ENCODE measurements at places on chromosomes 4 and X.

GRCh38 chr4:184355111-184355604, 119.2 kb downstream of the IRF2 start:
- no peak for DNase-seq

GRCh38 chr4:26459054-26459755, 31.1 kb downstream of the CCKAR start:
- DNase-seq = no peak

DNA sequence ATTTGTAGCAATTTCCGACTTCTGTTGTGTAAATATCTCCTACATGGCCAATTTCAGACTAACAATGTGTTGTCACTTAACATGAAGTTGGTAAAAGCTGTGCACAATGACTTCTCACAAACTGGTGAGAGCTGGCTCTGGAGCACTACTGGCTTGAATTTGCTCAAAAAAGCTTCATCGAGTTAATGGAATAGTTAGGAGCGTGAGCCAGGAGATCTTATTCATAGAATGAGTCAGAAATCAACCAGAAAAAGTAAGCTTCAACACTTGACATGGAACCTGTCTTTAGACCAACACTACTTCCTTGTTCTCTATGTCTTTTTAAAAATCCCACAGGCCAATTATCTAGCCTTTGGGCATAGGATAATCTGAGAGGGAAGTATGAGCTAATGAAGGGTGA, 7.9 kb upstream of the CHRDL1 start:
- DNase-seq = no peak

DNA sequence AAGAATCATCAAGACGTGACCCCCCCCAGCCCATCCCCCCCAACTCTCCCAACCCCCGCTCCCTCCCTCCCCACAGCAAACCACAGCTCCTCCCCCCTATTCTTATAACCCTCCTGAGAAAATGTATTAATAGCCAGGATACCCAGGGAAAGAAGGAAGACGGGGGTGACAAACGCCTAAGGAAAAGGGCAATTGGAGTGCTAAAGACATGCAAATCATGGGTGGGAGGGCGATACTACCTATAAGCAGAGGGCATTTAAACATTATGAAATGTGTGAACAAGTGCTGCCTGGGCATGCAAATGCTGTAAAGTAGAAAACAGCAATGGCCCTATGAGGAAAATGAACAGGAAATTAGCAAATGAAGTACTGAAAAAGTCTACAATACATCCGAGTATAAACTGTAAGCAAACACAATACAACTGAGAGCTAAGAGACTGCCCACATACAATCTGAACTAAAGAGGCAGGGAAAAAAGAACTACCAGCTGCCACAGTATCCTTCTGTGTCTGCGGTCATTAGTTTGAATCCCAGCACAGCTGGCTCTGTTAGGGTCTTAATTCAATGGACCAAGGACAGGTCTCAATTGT, 2.4 kb downstream of the CXXC4 start:
- DNase-seq = no peak

DNA sequence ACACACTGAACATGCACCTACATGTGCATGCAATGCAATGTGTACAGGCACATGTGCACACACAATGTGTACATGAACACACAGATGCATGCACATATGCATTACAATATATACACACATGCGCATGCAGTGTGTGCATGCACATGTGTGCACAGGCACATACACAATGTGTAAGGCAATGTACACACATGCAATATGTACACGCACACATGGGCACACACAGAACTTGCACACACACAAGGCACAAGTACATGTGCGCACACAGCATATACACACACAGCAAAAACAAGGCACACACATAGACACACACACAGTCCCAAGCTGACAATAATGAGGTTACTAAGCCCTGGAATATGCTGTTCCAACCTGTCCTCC, 76.3 kb downstream of the EVC2 start:
- no peak for DNase-seq

GRCh38 chr4:147788791-147789190, 56.9 kb downstream of the ARHGAP10 start:
- no peak for DNase-seq

GRCh38 chr4:97027728-97028410, 1115.4 kb downstream of the STPG2 start:
- no peak for DNase-seq

DNA sequence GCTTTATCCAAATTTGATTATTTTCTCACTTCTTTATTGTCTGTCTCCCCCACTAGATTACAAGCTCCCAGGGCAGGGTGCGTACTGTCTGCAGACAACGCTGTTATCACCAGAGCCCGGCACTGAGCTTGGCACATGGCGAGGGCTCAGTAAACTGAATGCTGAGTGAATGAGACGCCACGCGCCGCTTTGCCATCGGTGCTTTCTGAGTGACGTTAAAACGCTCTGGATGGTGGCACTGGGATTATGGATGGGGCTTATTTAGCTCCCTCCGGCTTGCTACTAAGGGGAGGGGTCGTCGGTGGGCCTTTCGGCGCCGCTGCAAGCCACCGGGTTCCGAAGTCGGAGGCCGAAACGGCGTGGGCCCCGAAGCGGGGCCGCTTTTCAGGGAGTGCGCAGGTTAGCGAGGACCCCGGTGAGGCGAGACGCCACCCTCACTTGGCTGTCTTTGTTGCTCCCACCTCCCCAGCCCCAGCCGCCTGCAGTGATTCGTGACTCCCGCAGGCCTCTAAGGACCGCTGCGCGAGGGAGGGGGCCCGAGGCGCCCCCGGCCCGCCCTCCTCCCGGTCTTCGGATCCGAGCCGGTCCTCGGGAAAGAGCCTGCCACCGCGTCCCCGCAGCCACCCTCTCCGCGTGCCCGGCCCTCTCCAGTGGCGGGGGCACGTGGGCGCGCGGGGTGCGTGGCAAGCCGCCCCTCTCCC, 569 bp upstream of the FHL1 start:
- DNase-seq = no peak

DNA sequence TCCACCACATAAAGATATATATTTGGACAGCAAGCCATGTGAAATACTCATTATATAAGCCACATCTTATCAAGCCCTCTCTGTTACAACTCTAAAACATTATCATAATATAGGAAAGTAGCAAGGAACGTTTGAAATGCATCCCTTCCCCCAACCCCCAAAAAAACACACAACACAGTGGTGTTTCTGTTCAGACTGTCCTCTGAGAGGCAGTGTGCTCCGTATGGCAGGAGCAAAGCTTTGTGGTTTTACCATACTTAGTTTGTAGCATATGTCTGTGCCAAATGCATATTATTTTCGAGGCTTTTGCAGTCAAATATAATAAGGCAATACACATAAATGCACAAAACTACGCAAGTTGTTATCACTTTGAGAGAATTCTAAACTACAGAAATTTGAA, 194.2 kb downstream of the RAPGEF2 start:
- no peak for DNase-seq

- no peak for DNase-seq
Measured at GRCh38 chr4:946103-946450, 13.8 kb downstream of the TMEM175 start.

DNA sequence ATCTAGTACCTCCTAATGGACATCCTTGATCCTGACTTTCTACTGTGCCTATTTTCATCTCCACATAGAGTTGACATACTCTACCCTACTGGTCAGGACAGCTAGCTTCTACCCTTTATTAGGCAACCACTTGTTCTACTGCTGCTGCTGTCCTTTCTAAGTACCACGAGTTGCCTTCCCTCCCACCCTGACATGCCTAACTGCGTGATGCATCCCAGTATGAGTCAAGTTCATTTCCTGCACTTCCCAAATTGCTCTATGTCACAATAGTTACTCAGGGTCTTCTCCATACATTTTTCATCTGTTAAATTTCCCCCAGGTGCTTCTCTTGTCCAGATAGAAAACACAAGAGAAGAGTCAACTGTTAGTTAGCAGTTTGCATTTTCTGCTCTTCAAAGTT, 133.4 kb downstream of the TBC1D19 start:
- no peak for DNase-seq

GRCh38 chrX:67544281-67545035, 637 bp downstream of the AR start:
- no peak for DNase-seq

DNA sequence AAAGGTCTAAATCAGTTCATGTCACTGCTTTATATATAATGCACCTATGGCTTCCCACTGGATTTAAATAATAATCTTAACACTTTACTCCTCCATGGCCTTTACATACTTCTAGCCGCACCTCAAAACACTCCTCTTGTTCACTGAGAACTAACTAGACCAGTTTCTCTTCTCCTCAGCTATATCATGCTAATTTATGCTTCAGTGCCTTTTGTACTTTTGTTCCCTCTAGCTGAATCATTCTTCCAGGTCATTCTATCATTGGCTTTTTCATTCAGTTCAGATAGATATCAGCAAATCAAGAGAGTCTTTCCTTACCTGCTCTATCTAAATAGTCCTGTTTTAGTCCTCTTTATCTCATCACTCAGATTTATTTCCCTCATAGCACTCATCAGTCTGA, 64.2 kb downstream of the TET2 start:
- no peak for DNase-seq

- DNase-seq = no peak
Measured at GRCh38 chr4:25213347-25213979, 20.4 kb upstream of the PI4K2B start.

- DNase-seq = no peak
Measured at GRCh38 chrX:10755439-10756334, 135.3 kb upstream of the MID1 start.

GRCh38 chrX:36534900-36535299, 473.3 kb upstream of the FAM47C start:
- DNase-seq = no peak

- no peak for DNase-seq
Measured at GRCh38 chr4:82042042-82042441, 331.7 kb downstream of the HNRNPD start.

DNA sequence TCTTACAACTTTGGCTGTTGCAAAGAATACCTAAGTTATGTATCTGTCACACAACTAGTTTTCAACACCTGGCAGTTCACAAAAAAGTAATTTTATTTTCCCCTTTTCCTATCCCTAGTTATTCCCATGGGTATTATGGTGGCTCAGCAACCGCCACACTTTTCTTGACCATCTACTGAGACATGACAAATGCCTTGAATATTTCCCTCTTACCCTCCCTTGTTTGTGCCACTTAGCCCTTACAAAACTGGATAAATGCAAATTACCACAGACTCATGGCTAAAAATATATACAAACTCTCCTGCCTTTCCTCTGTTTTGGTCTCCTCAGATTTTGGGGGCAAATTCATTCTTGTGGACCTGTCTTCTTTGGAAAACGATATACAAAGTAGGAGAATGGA, 72.1 kb downstream of the AMOT start:
- no peak for DNase-seq

DNA sequence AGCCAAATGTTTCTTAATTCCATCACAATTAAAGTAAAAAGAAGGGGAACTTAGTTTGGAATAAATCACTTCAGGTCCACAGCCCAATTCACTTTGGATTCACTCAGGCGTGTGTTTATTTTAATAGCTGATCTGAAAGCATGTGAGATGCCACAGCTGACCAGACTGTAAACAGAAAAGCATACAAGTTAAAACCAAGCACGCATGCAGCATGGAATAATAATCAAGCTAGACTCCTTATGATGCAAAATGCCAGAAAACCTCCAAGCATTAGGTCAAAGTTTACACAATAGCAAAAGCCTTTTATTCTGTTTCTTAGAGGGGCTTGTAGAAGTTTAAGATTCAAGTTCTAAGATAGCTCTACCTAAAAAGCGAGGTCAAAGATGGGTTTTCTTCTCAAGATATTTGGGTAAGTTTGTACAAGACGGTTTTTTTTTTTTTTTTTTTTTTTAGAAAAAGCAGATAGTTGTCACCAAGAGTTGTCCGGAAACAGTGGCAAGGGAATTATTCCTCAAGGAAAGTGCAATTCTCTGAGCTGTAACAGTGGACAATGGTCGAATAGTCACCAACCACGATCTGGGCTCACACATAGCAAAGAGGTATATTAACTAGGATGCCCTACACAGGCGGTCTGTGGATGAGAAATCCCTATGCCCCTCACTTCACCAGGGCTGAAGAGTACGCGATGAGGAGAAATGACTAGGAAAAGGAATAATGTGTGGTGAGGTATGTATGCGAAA, 763 bp upstream of the PRRG1 start:
- no peak for DNase-seq

- DNase-seq = no peak
Measured at GRCh38 chr4:158255727-158256324, 45.5 kb downstream of the TMEM144 start.

DNA sequence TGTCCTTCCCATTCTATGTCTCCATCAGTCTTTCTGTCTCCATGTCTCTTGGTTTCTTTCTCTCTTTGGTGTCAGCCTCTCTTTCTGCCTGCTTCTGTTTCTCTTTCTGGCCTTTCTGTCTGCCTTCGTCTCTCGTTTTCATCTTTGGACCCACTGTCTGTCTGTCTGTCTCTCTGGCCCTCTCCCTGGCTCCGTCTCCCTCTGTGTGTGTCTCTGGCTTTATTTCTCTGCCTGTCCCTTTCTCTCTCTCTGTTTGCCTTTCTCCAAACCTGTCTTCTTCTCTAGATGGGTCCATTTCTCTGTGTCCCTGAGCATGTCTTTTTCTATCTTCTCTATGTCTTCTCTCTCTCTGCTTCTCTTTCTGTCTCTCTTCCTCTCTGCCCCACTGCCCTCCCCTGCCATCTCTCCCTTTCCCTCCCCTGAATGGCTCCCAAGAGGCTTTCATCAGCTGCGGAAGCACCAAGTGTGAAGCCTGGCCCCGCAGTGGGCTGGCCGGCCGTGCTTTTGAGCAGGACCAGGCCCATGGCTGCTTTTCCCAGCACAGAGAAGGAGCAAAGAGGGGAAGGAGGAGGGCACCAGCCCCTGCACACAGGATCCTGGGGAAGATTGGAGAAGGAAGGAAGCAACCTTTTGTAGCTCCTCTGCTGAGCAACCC, 57.4 kb downstream of the PJA1 start:
- DNase-seq = no peak

GRCh38 chr4:183332447-183332846, 10.2 kb upstream of the CLDN24 start:
- DNase-seq = no peak

- DNase-seq = no peak
Measured at GRCh38 chr4:46524751-46525150, 134.8 kb upstream of the GABRA2 start.

- no peak for DNase-seq
Measured at GRCh38 chr4:142130666-142131065, 494.3 kb downstream of the IL15 start.

- no peak for DNase-seq
Measured at GRCh38 chrX:42090395-42090794, 167.0 kb upstream of the CASK start.

DNA sequence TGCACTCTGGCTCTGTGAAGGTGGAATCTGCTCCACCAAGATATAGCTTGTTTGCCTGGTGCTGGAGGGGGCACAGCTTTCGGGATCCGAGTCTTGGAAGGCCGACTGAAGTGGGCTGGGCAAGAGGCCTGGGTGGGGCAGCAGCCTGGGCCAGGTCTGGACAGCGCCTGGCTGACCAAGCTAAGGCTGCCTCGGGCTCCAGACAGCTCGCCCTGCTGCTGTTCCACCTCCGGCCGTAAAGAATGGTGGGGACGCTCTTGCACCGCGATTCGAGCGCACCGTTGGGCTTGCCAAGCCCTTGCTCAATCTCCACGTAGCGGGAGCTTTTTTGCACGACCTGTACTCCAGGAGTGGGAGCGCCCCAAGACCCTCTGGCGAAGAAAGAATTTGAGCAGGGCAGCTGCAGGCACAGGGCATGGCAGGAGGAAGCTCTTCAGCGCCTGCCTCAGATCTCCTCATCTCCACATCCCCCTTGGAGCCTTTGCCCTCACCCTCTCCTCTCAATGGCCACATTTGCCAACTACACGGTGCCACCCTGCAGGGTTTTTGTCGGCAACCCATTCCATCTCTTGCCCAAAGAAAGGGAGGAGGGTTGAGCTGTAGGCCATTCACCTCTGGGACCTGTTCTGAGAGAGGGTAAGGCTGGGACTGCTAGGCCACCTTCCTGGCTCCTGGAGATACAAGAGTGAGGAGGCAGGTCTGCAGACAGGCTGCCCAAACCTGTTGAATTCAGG, 18.9 kb downstream of the CNGA2 start:
- DNase-seq = no peak
